ENCODE measurements at places on chromosomes 7 and 10.

DNA sequence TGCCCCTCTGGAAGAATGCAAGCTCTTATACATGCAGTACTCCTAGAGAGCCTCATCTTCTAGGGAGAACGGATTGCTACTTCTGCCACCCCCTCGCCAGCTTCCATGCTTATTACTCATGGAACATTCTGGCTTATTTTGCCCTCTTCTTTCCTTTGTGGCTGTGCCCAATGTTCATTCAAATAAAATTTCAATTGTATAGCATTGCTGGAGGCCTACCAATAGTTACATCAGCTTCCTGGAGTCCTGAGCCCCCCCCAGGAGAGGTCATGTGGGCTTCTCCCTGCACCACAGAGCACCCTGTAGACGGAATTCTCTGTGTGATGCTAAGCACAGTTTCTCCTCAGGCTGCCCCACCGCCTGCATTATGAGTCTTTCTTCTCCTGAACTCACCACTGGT, 1094.0 kb downstream of the KCNMA1 start:
- no peak for DNase-seq

- peak; percentile 40 for DNase-seq
Measured at GRCh38 chr10:73920089-73920488, 9.2 kb downstream of the PLAU start.

DNA sequence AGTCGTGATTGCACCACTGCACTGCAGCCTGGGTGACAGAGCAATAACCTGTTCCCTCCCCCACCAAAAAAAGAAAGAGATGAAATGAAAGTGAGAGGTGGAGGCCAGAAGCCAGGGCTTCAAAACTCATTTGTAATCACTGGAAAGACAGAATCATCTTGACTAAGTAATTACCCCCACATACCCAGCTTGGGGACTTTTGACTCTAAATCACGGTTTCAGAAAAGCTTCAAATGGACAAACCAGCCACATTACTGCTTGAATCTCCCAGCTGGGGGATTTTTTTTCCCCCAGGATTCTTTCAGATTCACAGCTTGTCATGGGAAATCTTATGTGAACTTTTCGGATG, 361.0 kb downstream of the FRMD4A start:
- DNase-seq, result no peak

DNA sequence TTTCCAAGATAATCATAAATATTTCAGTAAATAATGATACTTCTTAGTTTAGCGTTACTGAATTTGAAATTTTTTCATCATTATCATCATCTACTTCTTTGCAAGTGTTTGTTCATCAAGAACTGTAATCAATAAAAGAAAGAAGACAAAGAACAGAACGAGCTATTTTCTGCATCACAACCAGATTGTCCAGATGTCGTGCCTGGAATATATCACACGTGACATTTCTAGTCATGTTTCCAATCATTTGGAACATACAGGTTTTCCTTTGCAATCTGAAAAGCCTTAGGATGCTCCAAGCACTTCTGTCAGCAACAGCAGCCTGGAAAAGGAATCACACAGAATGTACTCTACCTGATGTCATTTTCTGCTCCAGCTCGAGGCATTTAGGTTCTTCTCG, 107.4 kb downstream of the FAM107B start:
- no peak for DNase-seq

DNA sequence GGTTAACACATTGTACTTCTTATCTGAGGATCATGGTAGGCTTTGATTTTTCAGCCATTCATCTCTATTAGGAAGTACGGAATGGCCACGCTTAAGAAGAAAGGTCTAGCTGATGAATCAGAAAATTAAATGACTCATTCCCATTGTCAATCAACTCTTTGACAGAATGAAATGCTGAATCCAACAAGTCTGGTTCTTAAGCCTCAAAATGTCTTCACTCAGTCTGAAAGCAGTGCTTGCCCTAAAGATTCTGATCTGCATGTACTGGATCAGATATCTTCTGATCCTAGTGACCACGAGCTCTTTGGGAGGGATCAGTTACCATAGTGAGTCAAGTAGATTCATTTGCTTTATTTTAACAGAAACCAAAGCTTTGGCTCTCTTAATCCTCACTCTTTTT, 5.7 kb upstream of the CELF2 start:
- DNase-seq, result no peak

DNA sequence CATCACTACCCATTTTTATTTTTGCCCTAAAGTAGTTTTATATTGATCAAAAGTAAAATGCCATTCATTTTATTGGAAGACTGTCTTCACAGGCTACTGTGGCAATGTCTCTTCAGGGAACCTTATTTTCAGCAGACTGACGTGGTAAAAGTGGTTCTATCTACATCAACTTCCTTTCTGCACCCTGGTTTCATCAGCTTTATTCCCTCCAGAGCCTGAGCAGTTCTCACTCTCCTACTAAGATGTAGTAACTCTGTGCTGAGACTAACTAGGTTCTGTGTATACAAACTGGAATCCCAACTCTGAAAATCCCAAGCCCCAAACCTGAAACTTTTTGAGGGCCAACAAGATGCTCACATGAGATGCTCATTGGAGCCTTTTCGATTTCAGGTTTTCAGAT, 155.3 kb downstream of the SFMBT2 start:
- DNase-seq, result no peak

DNA sequence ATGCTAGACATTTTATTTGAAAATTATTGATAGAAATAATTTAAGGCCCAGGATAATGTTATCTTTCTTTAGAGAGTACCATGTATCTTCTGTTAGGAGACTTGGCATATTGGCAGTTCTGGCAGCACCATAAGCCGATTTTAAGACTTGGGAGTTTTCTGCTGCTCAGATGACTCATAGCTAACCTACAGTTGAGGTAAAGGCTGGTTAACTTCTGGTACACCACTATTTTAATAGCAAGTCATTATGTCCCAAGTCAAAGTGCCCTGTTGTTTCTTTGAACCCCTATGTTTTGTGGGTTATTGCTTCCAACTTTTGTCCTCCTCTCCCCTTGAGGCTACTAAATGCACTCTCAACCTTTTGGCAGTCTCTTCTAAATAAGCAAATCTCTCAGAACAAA, 25.2 kb downstream of the ATRNL1 start:
- no peak for DNase-seq

- DNase-seq, result no peak
Measured at GRCh38 chr10:80163741-80164341, 31.3 kb downstream of the PLAC9 start.

DNA sequence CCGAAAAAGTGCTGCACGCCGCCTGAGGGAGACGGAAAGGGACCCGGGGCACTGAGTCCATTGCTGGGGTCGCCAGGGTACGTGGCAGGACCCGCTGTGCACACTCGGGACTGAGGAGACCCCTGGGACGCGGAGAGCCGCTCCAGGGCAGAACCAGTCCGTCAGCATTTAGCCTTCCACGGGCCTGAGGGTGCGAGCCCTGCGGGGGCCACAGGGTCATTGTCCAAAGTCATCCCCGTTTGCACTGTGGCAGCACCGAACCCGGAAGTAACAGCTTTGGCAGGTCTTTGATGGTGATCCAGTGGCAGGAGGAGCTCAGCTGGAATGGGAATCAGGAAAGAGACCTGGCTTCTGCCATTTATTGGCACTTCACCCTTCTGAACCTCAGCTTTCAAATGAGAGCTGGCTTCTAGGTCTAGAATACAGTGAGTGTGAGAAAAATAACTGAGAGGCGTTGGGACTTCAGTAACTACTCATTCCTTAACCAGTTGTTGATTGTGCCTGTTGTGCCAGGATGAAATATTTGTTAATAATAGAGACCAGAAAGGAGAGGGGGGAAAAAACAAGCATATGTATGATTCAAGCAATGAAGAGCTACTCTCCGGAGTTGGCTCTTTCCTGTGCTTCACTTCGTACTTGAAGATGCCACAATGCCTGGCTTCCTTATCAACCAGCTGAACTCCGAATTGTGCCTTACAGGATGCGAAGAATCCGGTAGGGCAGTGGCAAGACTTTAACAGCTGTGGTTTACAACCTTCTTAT, 811 bp upstream of the ARHGAP12 start:
- no peak for DNase-seq

DNA sequence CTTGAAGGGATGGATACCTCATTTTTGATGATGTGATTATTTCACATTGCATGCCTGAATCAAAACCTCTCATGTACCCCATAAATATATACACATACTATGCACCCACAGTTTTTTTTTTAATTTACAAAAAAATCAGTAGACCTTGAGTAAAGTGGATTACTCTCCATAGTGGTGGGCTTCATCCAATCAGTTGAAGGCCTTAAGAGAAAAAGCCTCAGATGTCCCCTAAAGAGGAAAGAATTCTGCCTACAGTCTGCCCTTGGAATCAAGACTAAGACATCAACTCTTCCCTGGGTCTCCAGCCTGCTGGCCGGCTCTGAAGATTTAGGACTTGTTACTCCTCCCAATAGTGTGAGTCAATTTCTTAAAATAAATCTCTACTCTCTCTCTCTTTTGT, 1.1 kb downstream of the AZGP1 start:
- no peak for DNase-seq

GRCh38 chr7:87129332-87129731, 22.9 kb upstream of the DMTF1 start:
- DNase-seq, result no peak
